ENCODE measurements at places on chromosomes 1 and 21.

- no peak for DNase-seq
Observed at GRCh38 chr1:179745131-179745611, 2.1 kb downstream of the FAM163A start.

DNA sequence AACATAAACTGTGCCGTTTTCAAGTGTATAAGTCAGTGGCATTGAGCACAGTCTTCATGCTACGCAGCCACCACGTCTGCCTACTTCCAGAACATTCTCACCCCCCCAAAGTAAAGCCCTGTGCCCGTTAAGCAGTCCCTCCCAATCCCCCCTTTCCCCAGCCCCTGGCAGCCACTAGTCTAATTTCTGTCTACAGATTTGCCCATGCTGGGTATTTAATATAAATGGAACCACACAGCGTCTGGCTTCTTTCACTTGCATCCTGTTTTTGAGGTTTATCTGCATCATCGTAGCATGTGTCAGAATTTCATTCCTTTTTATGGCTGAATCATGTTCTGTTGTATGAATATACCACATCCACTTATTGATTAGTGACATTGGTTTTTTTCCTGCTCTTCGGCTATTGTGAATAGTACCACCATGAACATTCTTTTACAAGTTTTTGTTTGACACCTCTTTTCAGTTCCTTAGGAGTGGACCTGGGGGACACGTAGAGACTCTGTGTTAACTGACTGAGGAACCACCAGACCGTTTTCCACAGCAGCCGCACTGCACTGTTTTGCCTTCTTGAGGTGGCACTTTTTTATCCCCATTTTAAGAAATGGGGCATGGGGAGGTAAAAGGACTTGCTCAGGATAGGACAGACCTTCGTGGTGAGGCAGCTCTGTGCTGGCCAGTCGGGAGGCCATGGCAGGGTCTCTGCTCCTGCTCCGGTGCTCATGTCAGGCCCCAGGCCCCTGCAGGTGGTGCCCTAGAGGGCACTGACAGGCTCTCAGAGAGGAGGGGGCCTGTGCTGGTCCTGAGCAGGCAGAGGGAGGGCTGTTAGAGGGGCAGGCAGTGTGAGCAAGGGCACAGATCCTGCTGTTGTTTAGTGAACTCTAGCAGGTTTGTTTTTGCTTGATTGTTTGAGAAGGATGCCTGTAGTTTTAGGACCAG, 123.8 kb downstream of the PCBP3 start:
- DNase-seq: no peak

DNA sequence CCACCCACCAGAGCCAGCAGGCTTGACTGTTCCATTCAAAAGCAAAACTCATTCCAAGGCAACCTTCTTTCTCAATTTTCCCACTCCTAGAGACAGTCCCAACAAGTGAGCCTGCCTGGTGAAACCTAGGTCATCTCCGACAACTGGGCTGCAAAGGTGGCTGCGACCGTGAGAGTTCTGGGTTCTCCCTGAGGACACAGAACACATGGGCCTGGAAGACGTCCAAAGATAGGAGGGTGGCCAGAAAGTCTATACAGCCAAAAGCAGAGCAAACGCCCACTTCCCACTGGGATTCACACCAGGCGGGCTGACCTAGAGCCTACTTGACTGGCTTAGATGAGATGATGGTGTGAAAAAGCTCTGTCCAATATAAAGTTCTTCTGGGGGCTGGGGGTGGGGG, 90.2 kb upstream of the GRIK3 start:
- no peak for DNase-seq

DNA sequence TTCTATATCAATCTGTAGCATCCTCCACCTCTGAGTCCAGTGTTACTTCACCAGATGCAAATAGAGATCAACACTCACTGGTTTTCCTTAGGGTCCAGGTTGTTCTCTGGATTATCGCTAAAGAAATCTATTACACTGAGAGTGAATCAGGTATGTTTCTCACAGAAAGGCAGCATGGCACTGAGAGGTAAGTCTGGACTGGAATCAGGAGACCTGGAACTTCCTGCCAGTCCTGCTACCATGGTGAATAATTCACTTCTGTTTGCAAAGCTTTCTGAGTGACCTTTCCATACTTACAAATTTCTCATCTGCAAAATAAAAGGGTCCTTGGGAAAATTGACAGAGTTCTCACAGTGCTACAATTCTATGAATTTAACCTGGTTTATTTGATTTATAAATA, 1583.3 kb downstream of the MRPL39 start:
- no peak for DNase-seq

DNA sequence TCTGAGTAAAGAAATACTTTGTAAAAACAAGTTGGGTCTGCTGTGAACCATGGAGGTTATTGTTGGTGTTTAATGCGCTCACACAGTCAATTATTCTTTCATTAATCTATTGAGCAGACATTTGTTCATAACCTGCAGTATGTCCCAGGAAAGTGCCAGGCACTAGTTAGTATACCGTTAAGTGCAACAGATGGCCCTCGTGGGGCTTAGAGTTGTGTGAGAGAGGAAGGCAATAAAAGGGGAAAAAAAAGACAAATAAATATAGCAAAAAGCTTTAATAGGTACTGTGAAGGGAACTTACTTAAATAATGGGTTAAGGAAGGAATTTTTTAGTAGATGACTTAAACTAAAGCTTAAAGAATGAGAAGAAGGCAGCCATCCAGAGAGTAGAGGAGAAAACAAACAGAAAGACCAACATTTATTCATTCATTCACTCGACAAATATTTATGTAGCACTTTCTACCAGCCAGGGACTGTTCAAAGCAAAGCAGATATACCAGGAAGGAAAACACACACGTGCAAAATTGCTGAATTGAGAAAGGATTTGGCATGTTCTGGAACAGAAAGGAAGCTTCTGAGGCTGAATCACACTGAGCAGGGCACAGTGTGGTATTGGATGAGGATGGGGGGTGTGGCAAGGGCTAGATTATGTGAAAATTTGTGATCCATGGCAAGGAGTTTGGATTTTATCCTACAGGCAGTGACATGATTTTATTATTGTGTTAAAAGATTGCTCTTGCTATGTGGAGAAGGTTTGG, 296.1 kb upstream of the SGIP1 start:
- DNase-seq: no peak

DNA sequence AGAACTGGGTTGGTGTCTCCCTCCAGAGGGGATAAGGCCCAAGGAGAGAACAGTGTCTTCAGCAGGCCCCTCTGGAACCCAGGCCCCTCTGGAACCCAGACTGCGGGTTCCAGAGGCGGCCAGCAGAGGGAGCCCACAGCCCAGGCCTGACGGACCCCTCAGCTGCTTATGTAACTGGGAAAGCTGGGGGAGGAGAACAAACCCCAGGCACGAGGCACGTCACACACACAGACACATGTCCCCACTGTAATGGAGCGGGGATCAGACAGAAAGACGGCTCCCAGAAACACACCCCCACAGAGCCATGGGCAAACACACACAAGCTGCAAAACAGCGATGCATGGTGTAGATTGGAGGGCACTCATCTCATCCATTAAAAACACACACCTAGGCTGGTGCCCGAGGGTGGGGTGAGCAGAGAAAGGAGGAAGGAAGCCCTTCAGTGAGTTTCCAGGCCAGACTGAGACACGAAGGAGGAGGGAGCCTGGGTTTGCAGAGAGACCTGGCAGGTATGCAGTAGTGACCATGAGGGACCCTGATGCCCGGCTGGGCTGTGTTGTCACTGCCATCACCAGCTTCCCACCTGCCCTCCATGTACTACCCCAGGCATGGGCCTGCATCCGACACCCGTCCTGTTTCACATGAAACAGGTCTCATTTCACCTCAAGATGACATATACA, 2.8 kb upstream of the IGSF8 start:
- DNase-seq: no peak

DNA sequence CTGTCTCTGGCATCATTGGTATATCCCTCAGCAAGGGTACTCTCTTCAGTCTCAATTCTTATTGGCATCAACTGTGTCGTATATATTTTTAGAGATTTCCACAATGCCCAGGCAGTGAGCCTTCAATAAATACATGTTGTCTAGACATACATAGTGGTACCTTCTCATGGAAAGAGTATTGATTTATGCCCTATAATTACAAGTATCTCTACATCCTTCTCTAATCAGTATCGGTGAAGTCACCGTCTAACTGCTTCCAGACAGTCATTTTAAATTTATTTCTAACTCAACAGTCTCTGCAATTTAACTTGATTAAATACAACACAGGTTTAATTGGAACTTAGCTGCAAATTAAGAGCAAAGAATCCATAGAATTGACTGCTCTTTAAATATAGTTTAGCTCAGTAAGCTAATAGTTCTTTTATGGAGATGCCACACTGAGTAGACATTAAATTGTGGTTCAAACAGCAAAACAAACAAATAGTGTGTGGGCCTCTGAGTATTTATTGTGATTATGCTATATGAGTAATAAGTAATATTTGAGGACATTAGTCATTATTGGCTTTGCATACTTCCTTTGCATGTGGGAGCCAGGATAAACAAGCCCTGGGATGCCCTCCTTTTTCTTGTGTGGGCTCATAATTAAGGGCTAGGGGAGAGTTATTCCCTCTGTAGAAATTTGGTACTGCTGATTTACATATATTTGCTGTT, 126.9 kb upstream of the DUSP10 start:
- DNase-seq: no peak

DNA sequence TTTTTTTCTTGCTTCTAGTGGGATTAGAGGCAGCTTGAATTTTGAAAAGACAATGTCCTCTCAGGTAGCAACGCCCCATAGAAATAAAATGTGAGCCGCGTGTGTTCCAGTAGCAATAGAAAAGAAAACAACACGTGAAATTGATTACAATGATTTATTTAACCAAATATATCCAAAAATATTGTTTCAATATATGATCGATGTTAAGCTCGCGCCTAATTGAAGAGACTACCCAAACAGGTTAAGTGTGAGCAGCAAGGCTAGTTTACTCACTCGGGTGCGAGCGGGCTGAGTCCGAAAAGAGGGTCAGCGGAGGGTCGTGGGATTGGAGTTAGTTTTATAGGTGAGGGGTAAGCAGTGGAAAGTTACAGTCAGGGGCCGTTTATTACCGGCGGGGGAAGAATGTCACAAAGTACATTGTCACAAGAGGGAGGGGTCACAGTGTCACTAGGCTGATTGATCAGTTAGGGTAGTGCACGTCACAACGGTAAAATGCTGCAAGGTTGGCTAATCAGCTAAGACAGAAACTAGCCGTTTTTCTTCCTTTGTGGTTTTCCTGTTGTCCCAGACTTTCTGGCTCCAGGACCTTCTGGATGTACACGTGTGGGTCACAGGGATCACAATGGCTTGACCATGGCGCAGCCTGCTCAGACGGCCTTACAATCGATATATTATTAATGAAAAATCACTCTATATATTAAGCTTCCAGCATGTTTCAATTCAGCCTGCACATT, 697 bp upstream of the ZNF670 start:
- no peak for DNase-seq

Measured in left renal pelvis (tissue), 4 donors.